ENCODE measurements at places on chromosomes 3 and 15.

DNA sequence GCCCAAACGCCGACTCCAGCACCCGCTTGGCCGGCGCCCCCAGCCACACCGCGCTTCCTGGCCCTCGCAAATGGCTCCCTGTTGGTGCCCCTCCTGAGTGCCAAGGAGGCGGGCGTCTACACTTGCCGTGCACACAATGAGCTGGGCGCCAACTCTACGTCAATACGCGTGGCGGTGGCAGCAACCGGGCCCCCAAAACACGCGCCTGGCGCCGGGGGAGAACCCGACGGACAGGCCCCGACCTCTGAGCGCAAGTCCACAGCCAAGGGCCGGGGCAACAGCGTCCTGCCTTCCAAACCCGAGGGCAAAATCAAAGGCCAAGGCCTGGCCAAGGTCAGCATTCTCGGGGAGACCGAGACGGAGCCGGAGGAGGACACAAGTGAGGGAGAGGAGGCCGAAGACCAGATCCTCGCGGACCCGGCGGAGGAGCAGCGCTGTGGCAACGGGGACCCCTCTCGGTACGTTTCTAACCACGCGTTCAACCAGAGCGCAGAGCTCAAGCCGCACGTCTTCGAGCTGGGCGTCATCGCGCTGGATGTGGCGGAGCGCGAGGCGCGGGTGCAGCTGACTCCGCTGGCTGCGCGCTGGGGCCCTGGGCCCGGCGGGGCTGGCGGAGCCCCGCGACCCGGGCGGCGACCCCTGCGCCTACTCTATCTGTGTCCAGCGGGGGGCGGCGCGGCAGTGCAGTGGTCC is 3.5 kb downstream of the ISLR2 start:
- DNase-seq, result no peak

- no peak for DNase-seq
Observed at GRCh38 chr3:170726976-170727661, 141.2 kb upstream of the SLC7A14 start.

DNA sequence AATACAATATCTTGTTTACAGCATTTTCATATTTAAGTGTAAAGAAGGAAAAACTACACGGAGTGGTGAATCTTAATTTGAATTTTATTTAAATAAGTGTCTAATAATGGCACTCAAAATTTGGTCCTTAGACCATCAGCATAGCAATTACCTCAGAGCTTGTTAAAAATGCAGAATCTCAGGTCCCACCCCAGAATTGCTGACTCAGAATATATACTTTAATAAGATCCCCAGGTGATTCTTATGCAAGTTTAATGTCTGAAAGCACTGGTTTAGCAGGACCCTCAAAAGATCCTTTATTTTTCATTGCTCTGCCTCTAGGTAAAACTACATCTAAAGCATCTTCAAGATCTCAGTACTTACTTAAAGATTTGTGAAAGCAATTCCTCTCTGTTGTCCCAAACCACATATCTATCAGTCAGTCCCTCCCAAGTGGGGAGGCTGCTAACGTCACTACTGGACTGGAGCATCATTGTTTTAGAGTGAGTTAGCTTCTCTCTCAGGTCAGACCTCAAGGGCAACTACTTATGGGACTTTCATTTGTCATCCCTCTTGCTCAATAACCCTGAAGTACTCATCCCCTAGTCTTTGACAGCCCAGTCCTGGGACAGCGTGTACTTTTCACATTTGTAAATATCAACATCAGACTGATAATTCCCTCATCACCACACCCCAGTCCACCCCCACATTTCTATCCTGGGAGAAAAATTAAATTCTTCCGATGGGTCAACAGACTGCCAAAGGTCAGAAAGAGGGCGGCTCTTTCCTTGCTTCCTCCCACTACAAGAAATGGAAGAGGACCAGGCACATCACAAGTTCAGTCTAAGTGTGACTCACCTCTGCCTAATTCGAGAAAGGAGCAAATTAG is 76.7 kb downstream of the CBLB start:
- DNase-seq, result no peak

- DNase-seq, result no peak
Observed at GRCh38 chr3:58106061-58106460, 97.8 kb downstream of the FLNB start.

GRCh38 chr3:185712337-185712736 is 112.5 kb downstream of the IGF2BP2 start:
- DNase-seq, result no peak

DNA sequence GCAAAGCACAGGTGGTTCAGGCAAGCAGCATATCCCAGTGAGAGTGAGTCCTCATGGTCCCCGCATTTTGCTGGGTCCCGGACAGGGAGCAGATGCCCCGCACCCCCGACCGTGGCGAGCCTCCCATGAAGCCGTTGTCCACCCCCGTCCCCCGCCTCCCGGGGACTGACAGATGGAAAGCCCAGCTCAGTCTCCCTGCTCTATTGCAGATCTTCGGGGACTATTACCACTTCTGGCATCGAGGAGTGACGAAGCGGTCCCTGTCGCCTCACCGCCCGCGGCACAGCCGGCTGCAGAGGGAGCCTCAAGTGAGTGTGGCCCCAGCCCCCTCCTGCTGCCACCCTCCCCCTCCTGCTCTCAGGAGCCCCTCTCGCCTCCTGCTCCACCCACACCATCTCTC is 7.7 kb downstream of the FURIN start:
- no peak for DNase-seq

GRCh38 chr3:81761904-81762580 is 597 bp upstream of the GBE1 start:
- no peak for DNase-seq

DNA sequence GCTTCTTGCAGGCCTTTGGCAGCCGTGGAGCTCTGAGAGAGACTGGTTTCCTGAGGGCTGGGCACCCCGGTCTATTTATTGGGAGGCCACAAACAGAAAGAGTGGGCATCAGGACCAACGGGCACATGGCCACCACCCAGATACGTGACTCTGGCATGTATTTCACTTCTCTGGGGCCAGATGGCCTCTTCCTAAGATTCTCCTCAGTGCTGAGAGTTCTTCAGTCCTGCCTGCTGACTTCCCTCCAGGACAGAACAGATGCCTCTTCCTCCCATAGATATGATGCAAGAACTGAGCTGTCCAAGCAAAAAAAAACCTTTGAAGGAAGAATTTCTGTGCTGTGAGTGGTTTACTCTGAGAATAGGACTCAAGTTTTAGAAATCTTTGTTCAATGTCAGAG is 107.7 kb downstream of the IGF2BP2 start:
- DNase-seq, result no peak

- DNase-seq, result no peak
Observed at GRCh38 chr3:126459763-126460127, 15.9 kb downstream of the ZXDC start.

GRCh38 chr3:20201143-20201542 is 15.1 kb upstream of the SGO1 start:
- DNase-seq, result no peak

- no peak for DNase-seq
Observed at GRCh38 chr3:34008836-34009809, 210.7 kb downstream of the PDCD6IP start.

DNA sequence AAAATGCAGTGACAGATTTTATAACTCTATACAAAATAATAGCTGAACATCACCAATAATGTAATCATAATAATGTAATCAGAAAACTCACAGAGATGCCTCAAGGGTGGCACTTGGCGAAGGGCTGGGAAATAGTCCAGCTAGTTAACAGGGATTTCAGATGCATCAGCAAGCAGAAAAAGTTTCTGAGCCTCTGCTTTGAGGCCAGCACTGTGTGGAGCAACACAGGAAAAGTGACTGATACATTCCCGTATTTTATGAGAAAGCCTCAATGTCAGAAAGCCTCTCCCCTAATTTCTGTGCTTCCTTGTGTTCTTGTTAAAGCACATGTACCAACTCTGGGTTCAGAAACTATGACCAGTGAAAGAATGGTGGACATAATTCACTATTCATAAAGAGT is 304.8 kb downstream of the VPS13C start:
- no peak for DNase-seq

DNA sequence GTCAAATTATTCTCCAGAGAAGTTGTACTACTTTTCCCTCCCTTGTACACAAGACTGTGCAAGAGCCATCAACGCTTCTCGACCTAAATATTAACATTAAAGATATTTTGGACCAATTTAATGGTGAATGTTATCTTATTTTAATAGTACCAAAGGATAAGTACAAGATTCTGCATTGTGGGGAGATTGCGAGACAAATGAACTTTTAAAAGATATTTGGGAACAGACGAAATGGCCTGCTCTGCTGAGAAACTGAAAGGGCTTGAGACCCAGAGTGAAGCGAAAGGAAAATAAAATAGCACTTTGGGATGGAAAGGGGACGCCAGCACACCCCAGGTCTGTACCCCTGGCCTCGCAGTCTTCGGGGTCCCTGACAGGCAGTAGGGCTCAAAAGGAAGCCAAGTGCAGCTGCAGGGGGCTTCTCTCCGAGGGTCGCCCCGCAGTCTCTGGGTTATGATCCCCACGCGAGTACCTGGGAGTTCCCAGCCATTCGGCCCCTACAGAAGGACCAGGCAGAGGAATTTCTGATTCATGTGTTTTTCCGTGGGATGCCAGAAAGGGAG is 97.6 kb upstream of the VGLL3 start:
- DNase-seq, result no peak

DNA sequence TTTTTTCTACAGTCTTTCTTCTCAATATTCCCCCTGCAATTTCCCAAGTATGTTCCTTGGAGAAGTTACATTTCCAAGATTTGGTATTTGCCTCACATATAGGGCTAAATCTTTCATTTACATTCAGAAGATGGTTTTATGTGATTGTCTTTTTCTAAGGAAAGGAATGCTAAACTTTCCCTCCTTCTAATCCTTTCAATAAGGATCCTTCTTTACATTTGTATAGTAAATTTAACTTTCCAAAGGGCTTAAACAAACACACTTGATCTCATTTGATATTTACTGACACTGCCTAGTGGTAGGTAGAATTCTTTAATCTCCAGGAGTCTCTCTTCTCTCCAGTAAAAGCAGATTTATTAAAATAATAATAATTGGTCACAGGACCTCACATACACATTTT is 185.3 kb downstream of the LSAMP start:
- no peak for DNase-seq

DNA sequence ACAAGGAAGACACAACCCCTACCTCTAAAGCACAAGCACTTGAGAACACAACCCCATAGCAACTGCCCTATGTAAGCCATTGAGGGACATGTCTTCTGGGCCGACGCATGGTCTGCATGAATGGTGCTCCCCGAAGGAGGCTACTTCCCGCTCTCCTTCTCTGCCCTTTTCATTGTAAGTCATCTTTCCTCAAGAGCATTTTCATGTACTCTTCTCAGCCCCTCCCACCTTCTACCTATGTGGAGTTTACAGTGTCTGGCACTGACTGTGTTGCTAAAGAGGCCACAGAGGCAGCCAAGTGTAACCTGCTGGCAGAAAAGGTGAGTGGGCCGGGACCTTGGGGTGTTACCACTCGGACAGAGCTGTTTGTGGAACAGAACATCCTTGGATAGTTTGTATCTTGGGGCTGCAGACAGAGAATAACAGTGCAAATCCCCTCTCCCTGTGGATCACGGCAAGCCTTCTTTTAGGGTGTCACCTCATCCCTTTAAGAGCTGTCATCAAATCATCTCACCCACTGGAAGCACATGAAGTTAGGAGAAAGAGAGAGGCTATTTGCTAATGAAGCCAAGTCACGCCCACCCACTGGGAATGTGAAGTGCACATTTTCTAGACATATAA is 5.6 kb downstream of the AHSG start:
- peak; percentile 6 for DNase-seq

DNA sequence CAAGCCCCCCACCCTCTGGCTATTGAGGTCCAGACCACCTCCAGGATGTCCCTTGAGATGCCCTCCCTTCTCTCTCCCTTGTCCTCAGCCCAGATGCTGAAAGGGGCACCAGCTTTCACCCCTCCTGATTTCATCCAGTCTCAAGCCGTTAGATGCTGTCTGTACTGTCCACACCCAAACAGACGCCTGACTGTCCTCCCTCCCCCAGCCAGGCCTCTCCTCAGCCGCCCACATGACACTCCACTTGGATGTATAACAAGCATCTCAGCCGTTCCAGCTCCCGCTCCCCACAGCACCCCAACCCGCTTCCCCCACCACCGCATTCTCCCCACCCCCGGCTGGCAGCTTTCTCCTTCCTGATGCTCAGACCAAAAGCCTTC is 25.0 kb upstream of the CYP11A1 start:
- DNase-seq, result no peak

DNA sequence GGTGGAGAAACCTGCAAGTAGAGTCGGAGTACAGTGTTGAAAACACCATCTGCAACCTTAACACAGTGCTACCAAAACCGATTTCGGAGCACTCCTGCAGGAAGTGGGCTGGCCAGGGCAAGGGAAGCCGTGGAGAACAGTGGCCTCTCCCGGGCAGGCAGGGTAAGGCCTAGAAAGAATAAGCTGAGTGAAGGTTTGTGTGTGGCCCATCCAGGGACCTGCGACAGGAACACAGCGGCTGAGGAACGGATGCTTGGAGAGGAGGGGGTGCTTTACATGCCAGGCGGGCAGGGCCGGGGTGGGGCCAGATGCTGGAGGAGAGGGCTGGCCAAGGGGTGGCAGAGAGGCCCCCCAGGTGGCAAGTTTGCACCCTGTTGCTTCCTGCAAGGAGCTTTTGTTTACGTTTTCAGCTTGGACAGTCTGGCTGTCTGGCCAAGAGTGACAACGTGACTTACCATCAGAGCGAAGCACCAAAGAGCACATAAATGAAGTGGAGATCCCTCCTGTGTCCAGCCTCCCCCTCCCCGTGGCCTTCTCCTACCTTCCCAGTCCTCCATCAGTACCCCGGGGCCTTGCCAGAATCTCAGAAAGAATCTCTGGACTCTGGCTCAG is 156.5 kb downstream of the PGPEP1L start:
- peak; percentile 50 for DNase-seq

DNA sequence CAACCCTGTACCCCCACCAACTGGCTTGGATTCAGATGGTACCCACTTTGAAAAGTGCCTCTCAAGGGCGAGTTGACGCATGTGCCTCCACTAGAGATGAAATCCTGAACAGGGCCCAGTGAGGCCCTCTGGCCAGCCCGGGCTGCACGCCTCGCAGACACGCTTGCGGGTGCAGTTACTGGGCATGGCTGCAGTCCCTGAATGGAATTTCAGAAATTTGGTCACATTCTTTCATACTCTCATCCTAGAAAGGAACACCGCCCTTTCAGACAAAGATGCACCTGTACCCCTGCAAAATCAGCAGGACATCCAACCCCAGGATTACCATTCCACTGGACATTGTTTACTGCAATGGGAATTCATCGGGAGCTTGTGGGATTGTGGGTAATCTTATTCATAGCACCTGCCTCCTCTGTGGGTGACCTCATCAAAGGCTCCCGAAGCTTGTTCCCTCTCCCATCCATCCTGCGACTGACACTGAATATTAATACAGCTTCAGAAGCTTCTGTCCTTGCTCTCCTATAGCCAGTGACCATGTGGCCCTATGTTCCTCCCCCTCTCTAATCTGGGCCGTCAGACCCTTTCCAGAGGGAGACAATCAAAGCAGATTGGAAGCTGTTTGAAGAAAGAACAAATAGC is 42.5 kb upstream of the TPM1 start:
- no peak for DNase-seq

- DNase-seq, result no peak
Observed at GRCh38 chr3:18062657-18063025, 320.2 kb upstream of the TBC1D5 start.

GRCh38 chr3:8490079-8490552 is 11.5 kb upstream of the LMCD1 start:
- no peak for DNase-seq

- no peak for DNase-seq
Observed at GRCh38 chr15:65819563-65819960, 27.5 kb upstream of the DENND4A start.

- no peak for DNase-seq
Observed at GRCh38 chr3:169846458-169847193, 23.1 kb downstream of the LRRC31 start.

Data from NCI-H187 treated with DMSO at 0.1 percent for 48 hours (cell line).